ENCODE measurements at places on chromosomes 7 and 10. TPM values are rescaled to one million over a fixed set of nuclear protein-coding genes. Genes with fewer than 3 reads are reported as not detected.
A peak's percentile ranks its signal among the peaks of the same experiment; 100 is the strongest.

GRCh38 chr10:49568235-49568634, 29.3 kb upstream of the ERCC6 start:
- DNase-seq = peak; percentile 29
- H3K36me3 ChIP-seq = no peaks in the 10 kb centered on the region
- H3K4me3 ChIP-seq = peak overlapping the region; percentile 65

GRCh38 chr10:86802473-86803108, 46.2 kb downstream of the BMPR1A start:
- H3K27ac ChIP-seq = no peak overlapping the region
- H3K4me3 ChIP-seq = no peak overlapping the region
- DNase-seq = no peak
- H3K36me3 ChIP-seq = peaks cover 19% of the 10 kb centered on the region
- no peaks in the 10 kb centered on the region for H3K27me3 ChIP-seq

- H3K4me3 ChIP-seq = no peak overlapping the region
- H3K4me1 ChIP-seq = peaks cover 7% of the 10 kb centered on the region
- no peak for DNase-seq
- H3K36me3 ChIP-seq = no peaks in the 10 kb centered on the region
- H3K27me3 ChIP-seq = no peaks in the 10 kb centered on the region
Measured at GRCh38 chr10:77566236-77566635, 71.4 kb downstream of the KCNMA1 start.

The ASB10 gene
- total RNA-seq = not detected

DNA sequence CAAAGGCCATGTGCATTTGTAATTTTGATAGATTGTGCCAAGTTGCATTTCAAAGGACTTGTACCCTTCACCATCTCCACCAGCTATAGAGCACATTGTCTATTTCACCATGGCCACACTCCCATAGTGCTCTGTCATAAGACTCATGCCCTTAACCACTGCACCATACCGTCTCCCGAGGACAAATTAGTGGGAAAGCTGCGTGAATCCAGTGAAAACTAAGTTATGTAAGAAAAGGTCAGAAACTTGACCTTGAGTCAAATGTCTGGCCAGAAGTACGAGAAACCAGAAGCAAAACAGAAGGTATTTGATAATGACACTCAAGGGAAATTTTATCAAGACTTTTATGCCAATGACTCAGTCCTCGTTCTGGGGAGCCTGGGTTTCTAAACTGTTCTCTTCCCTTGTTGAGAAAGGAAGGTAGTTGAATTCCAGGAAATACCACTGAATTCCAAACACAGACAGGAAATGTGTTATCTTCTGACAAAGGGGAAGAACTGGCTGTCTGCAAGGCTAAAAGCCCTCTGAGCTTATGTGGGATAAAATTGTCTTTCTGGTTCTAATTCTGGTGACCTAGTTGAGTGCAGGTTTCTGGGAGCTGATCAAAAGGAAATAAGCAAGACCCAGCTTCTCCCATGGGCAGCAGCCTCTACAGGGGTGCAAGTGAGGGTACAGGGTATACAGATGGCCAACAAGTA, 49.7 kb downstream of the CDK1 start:
- peak; percentile 42 for DNase-seq
- H3K36me3 ChIP-seq = no peaks in the 10 kb centered on the region
- H3K4me3 ChIP-seq = no peak overlapping the region
- no peaks in the 10 kb centered on the region for H3K27me3 ChIP-seq

The TRPV5 gene
- not detected for total RNA-seq

DNA sequence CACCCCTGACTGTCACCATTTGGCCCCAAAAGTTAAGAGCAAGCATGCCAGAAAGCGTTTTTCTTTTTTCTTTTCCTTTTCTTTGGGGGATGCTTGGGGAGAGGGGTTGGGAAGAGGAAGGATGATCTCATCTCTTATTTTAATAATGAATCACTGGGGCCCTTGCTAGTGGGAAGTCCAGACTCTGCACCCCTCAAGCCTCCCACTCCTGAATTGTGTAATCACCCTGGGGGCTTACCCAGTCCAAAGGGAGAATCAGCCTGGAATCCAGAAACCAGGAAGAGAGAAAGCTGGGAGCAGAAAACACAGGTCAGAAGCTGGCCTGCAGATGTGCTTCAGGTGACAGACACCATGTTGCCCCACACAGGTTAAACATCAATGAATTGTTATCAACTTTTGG, 14.7 kb upstream of the HABP2 start:
- peaks cover 16% of the 10 kb centered on the region for H3K4me1 ChIP-seq
- H3K27me3 ChIP-seq = peaks cover 38% of the 10 kb centered on the region
- no peaks in the 10 kb centered on the region for H3K36me3 ChIP-seq
- no peak overlapping the region for H3K27ac ChIP-seq
- peak; percentile 36 for DNase-seq

- H3K4me3 ChIP-seq = no peak overlapping the region
- peaks cover 8% of the 10 kb centered on the region for H3K27me3 ChIP-seq
- H3K36me3 ChIP-seq = no peaks in the 10 kb centered on the region
- no peak overlapping the region for H3K27ac ChIP-seq
- no peak for DNase-seq
Measured at GRCh38 chr7:79979437-79979836, 155.2 kb upstream of the GNAI1 start.

The SLC39A12 gene
- total RNA-seq = not detected

All from MCF 10A (cell line).